Stimulated activated CD8-positive, alpha-beta memory T cell treated with anti-CD3 and anti-CD28 coated beads, Interleukin-4, amount 100 ng/mL, for 1 hour (primary cell): ENCODE measurements at places on chromosomes 13 and 19.

GRCh38 chr19:39428283-39429112 lies 7.3 kb downstream of the RPS16 start:
- DNase-seq, result no peak

- DNase-seq, result no peak
Measured at GRCh38 chr19:5903056-5903623, 450 bp downstream of the NDUFA11 start.

- DNase-seq, result no peak
Measured at GRCh38 chr13:40812724-40813445, 23.5 kb downstream of the SLC25A15 start.

- no peak for DNase-seq
Measured at GRCh38 chr19:17214508-17215126, 540 bp upstream of the USE1 start.

DNA sequence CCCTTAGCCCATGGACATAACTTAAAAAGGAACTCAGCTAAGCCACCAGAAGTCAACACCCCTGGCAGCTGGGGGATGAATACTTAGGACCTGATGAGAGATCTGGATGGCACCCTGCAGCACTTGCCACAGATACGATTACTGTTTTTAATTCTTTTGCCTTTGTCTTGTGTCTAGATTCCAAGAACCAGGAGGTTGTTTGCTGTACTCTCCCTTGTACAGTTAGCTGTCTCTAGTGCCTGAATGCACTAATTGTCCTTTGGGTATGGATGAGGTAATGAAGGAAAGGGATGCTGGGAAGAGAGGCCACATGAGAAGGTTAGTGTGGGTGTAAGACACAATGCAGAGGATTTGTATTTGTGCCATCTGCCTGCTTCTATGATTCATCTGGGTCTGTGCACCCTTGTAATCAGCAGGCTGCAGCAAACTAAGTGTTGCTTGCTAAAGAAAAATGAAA lies 385.8 kb downstream of the KCNRG start:
- DNase-seq, result no peak

- DNase-seq, result peak; percentile 11
Measured at GRCh38 chr13:30679483-30680330, 55.6 kb upstream of the ALOX5AP start.

GRCh38 chr19:10565567-10566407 lies at the start of gene KRI1:
TSS of gene KRI1 (minus strand) at chr19:10566010. CDS start at chr19:10565999, 11 bp downstream.
- peak; percentile 98 for DNase-seq

DNA sequence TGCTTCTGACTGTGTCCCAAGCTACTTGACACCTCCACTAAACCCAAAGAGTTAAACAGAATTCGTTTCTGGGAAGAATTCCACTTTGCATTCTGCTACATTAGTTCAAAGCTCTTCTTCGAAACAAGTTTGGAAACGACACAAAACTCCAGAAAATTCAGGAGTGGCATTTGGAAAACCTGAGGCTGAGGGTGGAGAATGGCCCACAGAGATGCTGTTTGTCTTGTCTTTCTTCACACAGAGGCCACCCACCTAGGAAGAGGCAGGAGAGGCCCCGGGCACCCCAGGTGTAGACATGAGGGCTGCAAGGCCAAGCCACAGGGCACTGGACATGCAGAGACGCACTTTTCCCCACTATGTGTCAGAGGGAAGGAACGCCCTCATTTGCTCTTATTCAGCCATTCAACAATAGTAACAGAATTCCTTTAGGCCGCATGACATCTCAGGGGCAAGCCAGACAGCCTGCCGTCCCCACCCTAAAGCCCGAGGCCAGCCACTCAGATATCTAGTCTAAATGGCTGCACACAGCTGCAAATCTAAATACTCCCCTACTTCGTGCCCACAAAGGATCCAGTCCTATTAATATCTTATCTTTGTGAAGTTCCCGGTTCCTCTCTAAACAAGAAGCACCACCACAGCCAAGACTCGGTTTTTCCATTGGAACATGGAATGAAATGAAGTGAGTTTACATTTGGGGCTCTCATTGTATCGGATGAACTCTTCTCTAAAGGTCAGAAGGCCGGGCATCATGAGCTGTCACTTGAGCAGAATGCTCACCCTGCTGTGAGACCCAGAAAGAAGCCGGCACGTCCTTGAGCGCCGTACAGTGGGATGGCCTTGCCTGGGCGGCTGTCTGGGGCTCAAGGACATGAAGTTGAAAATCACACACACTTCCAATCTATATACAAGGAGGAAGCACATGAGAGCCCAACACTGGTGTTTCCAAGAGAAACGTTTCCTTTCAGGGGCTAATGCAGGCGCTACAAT lies 19.8 kb downstream of the COL4A1 start:
- DNase-seq, result no peak

DNA sequence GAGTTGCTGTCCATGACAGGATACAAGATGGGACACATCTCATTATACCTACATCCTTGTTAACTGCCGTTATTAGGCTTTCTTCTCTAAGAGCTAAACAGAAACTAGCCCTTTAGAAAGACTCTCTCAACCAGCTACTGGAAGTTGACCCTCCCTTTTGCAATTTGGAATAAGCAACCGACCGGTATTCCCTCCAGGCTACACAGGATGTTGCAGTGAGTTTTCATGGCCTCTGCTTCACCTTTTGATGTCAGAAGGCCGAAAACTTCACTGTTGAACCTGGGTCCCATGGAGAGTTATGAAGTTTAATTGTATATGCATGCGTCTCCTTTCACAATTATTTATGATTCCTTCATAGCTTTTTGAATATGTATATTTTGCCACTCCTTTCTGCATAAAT lies 1042.5 kb upstream of the SPRY2 start:
- no peak for DNase-seq

DNA sequence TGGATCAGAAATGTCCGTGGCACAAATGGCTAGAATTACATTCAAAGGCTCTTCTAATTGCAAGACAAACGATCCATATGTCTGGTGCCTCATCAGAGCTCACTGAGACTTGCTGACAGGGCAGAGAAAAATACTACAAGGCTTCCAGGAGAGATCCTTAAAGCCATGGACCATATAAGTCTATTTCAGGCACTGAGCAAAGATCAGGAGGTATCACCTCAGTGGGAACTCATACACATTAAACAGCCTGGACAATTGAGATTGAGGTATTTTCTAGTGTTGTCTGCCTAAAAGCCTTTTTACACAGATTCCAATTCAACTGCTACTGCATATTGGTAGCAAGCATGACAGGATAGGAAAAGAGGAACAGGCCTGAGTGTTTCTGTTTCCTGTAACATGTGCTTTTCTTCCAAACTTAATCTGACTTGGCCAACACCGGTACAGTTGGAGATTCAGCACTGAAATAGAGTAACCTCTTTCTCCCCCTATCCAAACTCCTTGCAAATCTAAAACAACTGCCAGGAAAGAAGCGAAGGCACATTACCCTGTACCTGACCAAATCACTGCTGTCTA lies 65.9 kb downstream of the SERP2 start:
- DNase-seq, result no peak

DNA sequence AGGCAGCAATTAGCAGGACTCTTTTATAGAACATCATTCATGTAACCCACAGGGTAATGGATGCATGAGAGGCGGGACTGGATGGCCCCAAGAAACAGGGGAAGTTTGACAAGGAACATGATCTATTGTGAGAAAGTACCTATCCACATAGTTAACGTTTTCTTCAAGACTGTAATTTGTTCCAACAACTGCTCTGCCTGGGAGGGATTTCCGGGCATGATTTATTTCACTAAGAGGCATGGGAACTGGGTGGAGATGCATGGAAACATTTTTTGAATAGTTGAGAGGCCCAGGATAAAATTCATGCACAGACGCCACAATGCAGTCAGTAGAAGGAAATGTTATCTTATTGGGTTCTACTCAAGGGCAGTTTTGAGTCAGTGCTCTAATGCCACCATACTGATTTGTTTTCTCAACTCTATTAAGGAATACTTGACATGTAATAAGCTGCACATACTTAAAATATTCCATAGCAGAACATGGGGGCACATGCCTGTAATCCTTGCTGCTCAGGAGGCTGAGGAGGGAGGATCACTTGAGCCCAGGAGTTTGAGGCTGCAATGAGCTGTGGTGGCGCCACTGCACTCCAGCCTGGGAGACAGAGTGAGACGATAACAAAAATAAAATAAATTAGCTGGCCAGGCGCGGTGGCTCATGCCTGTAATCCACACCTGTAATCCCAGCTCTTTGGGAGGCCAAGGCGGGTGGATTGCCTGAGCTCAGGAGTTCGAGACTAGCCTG lies 9.9 kb upstream of the ATG4D start:
- no peak for DNase-seq

DNA sequence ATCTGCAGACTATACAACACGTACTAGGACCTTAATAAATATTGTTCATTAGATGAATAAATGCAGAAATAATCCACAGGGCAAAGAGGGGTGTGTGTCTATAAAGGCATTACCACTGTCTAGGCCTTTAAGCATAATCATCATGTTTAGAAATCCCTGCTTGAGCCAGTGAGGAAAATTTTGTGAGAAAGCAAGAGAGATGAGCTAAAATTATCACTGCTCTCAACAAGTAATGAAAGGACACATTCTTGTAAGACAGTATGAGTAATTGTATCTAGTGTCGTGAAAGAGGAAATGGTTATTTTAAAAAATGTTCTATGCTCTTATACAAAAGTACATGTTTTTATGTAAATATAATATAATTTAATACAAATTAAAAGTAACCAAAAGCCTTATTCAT lies 1699.4 kb downstream of the PCDH9 start:
- no peak for DNase-seq

- no peak for DNase-seq
Measured at GRCh38 chr13:108944760-108945159, 315.3 kb downstream of the MYO16 start.

DNA sequence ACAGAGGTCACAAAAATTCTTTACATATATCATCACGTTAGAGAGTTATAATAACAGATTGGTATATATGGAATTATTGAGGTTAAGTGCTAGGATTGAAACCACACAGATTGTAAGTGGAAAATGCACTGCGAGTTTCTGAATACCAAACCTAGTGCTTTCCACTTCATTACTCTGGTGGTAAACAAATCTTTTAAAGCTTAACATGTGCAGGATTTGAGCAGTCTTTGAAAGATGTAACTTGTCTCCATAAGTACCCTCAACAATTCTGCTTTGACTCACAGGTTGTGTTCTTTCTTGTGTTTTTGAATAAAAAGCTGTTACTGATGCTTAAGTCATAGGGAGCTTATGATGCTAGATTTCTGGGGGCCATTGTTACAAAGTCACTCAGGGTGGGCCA lies 314.7 kb upstream of the DACH1 start:
- DNase-seq, result no peak

DNA sequence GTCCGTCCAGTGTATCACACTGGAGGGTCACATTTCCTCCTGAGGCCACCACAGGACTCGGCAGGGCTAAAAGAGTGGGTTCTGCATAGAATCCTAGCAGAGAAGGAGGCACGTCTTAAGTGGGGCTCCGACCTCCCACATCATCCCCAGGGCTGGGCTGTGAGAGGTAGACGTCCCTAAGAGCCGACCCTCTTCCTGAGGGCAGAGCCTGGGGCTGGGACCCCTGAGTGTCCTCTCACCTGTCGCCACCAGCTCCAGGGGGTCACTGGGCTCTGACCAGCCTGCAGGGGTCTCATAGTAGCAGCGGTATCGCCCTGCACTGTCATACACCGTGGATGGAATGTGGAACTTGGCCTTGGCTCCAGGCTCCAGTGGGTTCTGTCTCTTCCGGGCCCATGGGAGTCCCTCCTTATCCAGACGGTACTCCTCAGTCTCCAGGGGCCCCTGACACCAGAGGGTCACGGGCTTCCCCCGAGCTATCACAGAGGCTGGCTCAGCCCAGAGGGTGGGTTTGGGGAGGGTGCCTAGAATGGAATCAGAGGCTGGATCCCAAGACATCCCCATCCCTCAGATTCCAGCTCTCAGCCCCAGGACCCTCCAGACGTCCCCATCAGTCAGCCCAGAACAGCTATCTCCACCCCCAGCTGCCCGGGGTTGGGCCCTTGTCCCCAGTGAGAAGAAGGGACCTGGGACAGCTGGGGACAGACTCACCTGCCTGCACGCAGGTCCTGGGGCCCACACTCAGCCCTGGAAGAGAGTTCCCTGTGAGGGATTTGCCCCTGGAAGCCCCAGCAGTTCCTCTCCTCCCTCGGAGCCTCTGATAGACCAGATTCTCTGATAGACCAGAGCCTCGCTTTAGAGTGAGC lies 590 bp downstream of the LILRB5 start:
- no peak for DNase-seq

DNA sequence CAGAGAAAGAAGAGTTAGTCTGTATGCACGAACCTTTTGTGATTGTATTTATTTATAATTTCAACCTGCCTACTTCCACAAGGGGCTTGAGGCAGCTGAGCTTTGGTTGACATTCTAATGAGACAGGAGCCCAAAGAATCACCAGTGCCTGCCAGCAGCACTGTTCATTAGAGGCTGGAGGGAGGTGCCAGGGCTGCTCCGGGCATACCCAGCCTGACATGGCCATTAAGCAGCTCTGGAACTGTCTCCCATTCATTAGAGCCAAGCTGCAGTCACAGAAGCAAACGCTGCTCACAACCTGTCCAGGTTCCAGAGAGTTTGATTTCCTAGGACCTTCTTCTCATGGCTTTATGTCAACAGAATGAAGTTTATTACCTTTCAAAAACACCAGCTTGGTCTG lies 425.5 kb downstream of the RFC3 start:
- DNase-seq, result no peak

DNA sequence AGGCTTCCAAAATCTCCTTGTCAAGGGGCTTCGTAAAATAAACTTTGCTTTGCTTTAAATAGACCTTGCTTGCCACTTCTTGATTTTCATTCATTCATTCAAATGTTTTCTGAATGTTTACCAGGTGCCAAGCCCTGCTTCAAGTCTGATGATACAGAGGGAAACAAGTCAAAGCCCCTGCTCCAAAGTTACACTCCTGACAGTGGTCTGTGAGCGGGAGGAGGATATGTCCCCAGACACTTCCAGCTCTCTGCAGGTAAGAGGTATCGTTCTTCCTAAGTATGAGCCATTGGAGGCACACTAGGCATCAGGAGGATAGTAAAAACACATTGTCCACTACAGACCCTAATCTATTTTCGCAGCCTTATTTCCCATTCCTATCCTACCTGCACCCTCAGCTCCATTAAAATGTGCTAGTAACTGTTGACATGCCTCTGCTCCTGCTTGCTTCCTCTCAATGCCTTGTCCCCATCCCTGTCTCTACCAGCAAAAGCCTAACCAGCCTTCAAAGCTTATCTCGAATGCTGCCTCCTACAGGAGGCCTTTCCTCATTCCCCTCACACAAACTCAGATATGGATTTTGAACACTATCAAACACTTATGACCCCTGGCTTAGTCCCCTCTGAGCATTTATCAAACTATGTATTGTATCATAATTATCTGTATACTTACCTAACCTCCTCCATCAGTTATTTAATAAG lies 6.2 kb upstream of the WBP4 start:
- DNase-seq, result no peak

- no peak for DNase-seq
Measured at GRCh38 chr19:51905206-51905605, 389 bp upstream of the ZNF649 start.

DNA sequence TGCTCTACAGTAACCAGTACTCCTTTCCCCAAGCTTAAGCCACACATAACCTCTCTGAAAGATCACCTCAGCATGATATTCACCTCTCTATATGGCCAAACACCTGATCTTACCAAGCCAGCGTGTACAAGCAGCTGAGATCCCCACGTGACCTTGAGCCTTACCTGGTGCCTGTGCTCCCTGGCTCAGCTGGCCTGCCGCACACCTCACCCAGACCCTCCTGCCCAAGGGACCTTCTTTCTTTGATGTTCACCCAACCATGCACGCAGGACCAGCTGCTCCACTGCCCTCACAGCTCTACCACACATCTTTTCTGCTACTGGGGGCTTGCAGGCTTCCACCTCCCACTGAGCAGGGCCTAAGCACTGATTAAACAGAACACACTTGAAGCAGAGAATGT lies 9.0 kb downstream of the DHRS12 start:
- no peak for DNase-seq
